ENCODE measurements at places on chromosomes 1 and 21.

DNA sequence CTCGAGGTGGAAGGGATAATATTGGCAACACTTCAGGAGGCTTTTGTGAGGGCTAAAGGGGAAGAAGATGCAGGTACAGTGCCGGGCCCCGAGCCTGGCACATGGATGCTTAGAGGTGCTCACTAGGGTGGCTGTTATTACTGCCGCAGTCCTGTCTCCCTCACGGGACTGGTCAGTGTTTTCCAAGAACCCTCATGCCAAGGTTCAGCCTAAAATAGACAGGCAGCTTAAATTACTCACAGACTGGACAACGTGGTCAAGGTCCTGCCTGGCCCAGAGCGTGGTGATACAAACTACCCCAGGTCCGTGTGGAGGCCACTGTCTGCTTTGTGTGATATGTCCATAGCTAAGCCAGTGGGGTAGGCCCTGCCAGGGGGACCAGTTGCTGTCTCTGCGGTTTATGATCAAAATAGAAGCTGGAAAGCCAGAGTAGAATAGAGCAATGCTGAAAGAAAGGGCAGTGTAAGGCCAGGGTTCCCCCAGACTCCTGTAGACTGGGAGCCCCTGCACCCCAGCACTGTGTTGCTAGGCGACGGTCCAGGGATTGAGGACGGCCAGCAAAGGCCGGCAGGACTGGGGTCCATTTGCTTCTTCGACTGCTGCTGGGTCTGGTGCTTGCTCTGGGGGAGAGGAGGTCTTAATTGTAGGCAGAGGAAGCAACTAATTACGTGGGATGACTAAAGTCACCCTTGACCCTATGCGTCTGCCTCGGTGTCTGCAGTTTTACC lies 36.1 kb downstream of the ELAPOR1 start:
- no peak for DNase-seq

- no peak for DNase-seq
These were observed 2.1 kb upstream of the B4GALT2 start for GRCh38 chr1:43976890-43977289.

DNA sequence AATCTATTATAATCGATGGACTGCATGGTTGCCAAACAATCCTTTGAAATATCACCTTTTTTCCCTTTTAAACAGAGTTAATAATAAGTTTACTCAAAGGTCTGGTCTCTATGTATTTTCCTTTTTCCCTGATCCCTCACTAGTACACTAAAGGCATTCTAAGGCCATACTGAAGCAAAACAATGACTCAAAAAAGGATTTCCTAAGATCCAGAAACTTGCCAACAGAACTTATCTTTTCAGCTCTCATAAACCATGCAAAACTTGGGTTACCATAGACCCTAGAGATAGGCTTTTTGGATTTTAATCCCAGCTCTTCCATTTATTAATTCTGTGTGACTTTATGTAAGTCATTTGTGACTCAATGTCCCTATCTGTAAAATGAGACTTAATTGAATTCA lies 77.1 kb downstream of the IFI44 start:
- DNase-seq, result no peak

- DNase-seq, result no peak
These were observed 970.7 kb downstream of the KCNT2 start for GRCh38 chr1:195637539-195637938.

All from NCI-H774 (cell line).